ENCODE measurements at places on chromosomes 1 and 21. TPM values are rescaled to one million over a fixed set of nuclear protein-coding genes. Genes with fewer than 3 reads are reported as not detected.
A peak's percentile ranks its signal among the peaks of the same experiment; 100 is the strongest.

- no peak for DNase-seq
Observed at GRCh38 chr1:16441282-16441665, 750 bp downstream of the NECAP2 start.

Gene PADI4
- 0.27 TPM for total RNA-seq

GRCh38 chr1:93081716-93082115, 2.6 kb downstream of the MTF2 start:
- peak; percentile 23 for DNase-seq

GRCh38 chr1:62362926-62363325, 43.7 kb upstream of the KANK4 start:
- DNase-seq = no peak

DNA sequence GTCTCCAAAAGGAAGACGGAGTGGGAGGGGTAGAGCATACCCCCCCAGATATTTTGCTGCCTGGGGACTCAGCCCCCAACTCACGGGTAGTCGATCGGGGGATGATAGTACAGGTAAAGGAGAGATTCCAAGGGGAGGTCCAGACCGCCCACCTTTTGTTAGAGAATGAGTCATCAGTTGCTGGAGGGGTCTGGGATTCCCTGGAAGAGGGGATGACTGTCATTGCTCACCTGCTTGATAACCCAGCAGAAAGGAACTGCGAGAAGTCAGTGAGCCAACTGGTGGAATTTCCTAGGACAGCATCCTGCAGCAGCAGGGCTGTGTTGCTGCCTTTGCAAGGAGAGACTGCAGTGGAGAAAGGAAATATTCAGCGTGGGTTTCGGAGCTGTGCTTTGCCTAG, 64.4 kb downstream of the MACF1 start:
- no peak for DNase-seq

GRCh38 chr1:112363636-112364035, 32.4 kb upstream of the CTTNBP2NL start:
- no peak for DNase-seq
